Kidney epithelial cell (primary cell): ENCODE measurements at places on chromosomes 5 and 9.
A peak's percentile ranks its signal among the peaks of the same experiment; 100 is the strongest.

GRCh38 chr9:1718836-1719235 is 296.3 kb upstream of the SMARCA2 start:
- no peak for DNase-seq

DNA sequence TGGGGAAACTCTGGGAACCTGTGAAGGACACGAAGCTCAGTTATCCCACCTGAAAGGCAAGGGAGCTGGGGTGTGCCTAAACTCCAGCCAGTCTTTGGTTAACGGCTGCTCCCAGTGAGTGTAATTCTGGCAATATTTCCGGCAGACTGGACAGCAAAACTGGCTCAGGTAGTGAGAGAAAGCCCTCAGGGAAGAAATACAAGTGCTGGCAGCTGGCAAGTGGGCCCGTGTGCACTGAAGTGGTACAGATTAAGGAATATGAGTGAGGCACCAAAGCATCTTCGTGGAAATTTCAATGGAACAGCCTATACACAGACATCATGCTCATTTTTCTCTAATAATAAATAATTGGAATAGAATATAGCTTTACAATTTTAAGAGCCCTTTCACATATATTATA is 56.2 kb downstream of the ABHD17B start:
- no peak for DNase-seq

DNA sequence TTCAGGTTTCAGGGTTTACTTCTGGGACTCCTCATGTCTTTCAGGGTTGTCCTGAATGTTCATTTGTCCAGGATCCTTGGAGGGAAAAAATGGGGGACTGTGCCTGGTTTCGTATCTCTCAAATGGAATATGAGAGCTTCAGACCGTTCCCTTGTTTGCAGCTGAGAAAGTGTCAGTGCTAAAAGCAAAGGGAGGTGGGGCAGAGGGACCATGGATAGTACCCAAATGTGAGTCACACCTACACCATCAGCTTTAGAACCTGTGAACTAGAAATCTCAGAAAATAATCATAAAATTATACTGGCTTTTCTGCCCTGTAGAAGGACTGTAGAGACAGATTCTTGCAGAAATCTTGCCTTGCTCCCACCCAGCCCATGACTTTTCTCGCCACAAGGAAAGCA is 84.3 kb upstream of the TAF11L2 start:
- no peak for DNase-seq

- DNase-seq, result peak; percentile 43
These were observed 55.3 kb upstream of the SLCO6A1 start for GRCh38 chr5:102554082-102554481.

DNA sequence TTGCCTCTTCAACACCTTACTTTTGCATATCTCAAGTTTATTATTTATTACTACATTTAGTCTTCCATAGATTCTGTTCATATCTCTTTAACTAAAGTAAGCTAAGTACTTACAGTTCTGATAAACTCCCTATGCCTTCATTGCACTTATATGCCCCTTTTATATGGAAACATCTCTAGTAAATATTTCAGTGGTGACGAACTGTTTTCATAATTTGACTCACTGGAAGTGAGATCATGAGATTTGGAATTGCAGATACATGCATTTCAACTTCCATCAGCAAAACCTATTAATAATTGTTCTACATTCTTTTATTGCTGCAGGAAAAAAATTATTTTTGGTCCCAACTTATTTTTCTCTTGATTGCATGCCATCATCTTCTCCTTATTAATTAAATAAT is 263.5 kb downstream of the CD180 start:
- DNase-seq, result no peak

- DNase-seq, result no peak
These were observed 134.2 kb upstream of the RASGRF2 start for GRCh38 chr5:80825786-80826460.

GRCh38 chr9:33787839-33788238 is 7.5 kb upstream of the PRSS3 start:
- no peak for DNase-seq

GRCh38 chr9:97969014-97969413 is 14.1 kb upstream of the ANP32B start:
- DNase-seq, result no peak

- no peak for DNase-seq
These were observed 527.7 kb upstream of the WWC1 start for GRCh38 chr5:167763772-167764171.

DNA sequence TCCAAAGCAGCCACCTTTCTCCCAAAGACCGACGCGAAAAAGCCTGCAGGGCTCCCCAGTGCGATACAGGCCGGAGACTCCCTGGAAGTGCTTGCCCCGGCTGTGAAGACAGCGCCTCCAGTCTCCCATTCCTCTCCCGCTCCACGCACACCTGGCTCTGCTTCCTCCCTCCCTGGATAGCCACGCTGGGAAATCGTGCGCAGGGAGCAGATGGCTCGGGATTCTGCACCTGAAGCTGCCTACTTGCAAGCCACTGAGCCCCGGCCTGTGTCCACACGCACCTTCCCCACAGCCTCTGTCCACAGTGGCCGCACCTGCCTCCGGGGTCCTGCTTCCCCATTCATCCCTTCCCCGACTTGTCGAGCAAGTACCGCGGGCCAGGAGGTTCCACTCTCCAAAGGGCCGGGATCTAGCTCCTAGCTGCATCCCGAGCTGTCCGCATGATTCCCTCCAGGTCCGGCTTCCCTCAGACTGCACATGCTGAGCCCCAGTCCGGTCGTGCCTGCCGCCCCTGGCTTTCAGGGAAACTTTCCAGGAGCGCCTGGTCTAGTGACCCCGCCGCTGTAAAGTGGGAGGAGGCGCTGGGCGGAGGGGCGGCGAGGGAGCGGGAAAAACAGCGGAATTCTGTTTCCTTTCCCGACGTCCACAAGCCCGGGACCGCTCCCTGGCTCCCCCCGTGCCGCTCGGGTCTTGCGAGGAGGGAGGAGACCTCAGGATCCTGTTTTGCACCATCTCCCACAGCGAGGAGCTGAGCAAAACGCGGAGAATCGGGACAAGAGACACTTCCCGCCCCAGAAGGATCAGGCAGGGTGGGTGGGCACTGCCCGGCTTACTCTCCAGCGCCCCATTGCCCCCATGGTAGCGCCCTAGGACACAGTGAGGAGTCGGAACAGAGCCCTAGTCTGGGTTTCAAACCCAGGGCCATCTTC is 2.0 kb downstream of the SEMA6A start:
- DNase-seq, result no peak

DNA sequence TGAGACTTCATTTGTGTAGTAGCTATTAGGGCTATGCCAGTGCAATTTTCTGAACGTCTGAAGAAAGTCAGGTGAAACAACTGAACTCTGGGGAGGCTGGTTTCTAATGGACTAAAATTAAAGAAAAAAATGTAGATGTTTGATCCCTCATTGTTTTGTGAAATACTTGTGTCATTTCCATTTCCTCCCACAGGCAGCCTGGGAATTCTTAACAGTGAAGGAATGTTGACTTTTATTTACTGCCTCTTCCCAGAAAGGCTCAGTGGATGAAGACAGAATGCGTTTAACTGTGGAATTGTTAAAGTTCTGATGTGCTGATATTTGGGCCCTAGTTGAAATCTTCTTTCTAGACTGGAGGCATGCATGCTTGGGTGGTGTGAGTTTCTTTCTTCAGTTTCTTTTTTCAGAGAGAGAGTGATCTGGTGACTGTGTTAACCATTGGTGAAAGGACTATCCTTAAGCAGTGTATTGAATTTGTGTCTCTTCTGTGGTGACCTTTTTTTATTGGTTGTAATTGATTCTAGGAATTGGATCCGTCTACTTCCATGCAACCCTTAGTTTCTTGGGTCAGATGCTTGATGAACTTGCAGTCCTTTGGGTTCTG is 15.5 kb downstream of the ACER2 start:
- DNase-seq, result no peak

GRCh38 chr9:135612981-135613910 is 26.1 kb downstream of the GLT6D1 start:
- no peak for DNase-seq

DNA sequence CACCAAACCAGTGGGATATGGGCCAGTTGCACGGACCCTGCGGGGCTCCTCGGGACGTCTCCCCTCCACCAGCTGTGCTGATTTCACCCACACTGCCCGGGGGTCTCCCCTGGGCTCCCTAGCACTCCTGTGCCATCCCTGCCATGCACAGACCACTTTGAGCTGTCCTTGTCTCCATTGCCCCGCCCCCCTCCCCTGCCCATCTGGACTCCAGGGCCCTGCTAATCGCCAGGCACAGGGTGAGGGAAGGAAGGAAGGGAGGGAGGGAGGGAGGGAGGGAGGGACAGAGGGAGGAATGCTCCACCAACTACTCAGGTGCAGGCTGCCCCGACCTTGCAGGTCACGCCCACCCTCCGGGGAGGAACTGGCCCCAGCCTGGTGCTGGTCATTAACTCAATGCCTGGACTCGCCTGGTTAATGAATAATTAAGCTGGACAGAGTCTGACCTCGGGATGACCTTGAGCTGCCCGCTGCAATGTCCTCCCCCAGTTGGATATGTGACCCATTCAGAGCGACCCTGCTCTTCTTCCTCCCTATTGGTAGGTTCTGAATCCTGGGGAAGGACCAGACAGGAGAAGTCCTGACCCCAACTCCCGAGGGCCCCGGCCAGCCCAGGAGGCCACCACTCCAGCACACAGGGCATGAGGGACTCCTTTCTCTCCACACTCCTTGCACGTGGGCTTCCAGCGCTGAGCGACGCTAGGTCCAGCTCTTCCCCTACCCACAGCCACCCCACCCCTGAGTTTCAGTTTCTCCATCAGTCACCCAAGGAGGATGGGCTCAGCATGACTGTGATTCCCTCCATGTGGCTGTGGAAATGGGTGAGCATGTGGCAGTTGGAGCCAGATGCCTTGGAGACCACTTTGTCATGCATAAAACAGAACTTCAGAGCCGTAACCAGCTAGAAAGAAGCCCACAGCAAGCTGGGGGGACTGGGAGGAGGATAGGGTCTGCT is 62.1 kb downstream of the C9orf50 start:
- DNase-seq, result no peak

DNA sequence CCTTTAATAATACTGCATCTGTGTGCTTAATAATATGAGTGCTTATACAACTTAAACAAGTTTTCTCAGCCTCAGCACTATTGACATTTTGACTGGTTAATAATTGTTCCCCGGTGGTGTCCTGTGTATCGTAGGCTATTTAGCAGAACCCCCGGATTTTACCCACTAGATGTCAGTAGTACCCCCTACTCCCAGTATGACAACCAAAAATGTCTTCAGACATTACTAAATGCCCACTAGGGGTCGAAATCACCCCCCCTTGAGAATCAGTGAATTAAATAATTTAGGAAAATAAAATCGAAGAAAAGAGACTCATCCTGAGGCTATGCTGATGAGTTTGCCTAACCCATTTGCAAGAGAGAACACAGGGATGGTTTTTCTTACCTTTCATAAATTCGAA is 166.3 kb downstream of the ATP10B start:
- DNase-seq, result no peak

GRCh38 chr9:88791105-88791805 is 200.0 kb upstream of the S1PR3 start:
- DNase-seq, result no peak

- DNase-seq, result no peak
These were observed 17.1 kb downstream of the SLC12A7 start for GRCh38 chr5:1094670-1095190.

GRCh38 chr5:109218818-109219217 is 191.0 kb downstream of the PJA2 start:
- DNase-seq, result no peak

GRCh38 chr9:114471157-114471556 is 34.1 kb downstream of the WHRN start:
- no peak for DNase-seq

- no peak for DNase-seq
These were observed at the start of gene GABRB2 for GRCh38 chr5:161546470-161547301. Gene GABRB2, minus strand, starts transcription at chr5:161546725. Its CDS starts 82 bp downstream, at chr5:161546643.

- no peak for DNase-seq
These were observed 40.9 kb downstream of the RFK start for GRCh38 chr9:76353280-76353679.

DNA sequence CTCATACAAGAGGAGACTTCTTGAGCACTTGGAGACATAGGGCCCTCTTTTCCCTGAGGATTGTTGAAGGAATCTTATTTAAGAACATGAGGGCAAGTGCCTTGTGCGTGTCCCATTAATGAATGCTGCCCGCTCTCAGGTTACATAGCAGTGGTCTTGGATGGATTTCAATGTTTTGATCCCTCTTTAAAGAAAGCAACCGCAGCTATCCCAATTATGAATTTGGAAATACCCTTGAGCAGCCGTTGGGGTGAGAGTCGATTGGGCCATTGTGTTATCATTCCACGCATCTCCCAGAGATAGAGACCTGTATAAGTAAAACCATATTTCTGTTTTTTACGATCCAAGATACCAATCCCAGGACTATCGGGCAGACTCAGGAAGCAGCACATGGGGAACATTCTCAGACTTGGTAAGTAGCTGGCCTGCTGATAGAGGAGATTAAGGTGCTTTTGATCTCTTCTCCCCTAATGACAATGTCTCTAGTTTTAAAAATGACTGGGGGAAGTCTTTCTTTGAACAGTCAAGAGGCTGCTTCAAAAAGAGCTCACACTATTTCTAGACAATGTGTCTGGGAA is 145.3 kb downstream of the MACROH2A1 start:
- DNase-seq, result no peak

GRCh38 chr9:130890870-130891687 is 5.5 kb downstream of the QRFP start:
- no peak for DNase-seq

GRCh38 chr5:33166948-33167347 is 273.8 kb upstream of the TARS1 start:
- no peak for DNase-seq

DNA sequence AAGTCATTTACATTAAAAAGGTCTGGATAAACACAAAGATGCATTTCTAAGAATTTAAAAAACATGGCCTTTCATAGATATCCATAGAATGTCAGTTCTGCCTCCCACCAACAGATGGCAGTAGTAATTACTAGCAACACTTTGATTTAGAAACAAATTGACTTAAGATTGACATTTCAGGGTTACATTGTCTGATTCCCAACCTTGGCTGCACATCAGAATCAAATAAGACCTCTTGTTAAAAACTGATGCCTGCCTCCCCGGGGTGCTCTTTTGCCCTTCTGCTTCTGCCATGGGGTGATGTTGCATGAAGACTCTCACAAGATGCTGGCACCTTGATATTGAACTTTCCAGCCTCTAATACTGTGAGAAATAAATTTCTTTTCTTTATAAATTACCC is 146.2 kb upstream of the GPR151 start:
- DNase-seq, result no peak

- DNase-seq, result no peak
These were observed 2.3 kb downstream of the AFAP1L1 start for GRCh38 chr5:149273950-149274349.

DNA sequence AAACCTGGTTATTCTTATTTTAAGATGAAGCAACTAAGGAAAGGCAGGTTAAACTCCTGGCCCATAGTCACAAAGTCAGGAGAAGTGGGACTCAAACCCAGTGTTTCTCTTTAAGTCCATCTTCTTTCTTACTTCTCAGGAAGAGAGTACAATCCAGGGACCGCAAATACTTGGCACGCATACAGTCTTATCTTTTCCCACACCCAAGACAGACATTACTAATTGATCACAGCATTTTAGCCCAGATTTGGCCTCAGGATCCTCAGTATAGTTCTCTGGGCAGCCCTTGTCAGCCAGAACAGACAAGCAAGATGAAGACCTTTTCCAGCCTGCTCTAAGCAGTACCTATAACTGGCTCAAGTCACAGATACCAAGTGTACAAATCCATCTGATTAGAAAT is 125.5 kb upstream of the RAI14 start:
- DNase-seq, result no peak
